ENCODE measurements at places on chromosomes 5 and 9.

- DNase-seq, result no peak
These were observed 277.8 kb upstream of the FBXL7 start for GRCh38 chr5:15222156-15222555.

GRCh38 chr5:16628376-16628775, 11.6 kb upstream of the RETREG1 start:
- no peak for DNase-seq

DNA sequence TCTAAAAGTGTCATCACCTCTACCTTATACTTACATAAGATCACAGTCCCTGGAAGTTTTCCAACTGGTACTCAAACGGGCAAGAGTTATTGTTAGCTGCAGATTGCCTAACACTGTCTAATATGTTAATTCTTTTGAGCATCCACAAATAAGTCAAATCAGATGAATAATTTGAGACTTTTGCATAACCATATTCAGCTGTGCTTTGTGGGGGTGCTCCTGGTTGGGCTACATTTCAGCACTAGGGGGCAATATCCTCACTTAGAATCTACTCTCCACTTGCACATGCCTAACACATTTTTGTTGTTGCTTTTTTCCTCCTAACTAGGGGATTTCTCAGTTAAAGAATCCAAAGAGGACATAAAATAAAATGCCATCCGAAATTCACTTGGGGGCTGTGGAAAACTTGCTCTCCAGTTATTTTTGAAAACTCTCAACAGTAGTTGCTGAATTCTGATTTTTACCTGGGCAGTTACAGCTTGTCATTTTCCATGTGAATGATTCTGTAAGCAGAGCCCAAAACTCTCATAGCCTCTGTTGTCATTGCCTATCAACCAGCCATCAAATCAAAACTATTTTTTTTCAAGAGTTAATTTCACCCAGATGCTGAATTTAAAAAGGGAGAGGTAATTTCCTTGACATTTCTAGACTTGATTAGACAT, 71.5 kb downstream of the TRIM36 start:
- no peak for DNase-seq

- DNase-seq, result no peak
These were observed 10.7 kb downstream of the PRRC2B start for GRCh38 chr9:131404581-131404980.

- DNase-seq, result no peak
These were observed 110.1 kb downstream of the MVB12B start for GRCh38 chr9:126436545-126437267.

GRCh38 chr5:89817841-89818240, 591.7 kb downstream of the CETN3 start:
- no peak for DNase-seq

DNA sequence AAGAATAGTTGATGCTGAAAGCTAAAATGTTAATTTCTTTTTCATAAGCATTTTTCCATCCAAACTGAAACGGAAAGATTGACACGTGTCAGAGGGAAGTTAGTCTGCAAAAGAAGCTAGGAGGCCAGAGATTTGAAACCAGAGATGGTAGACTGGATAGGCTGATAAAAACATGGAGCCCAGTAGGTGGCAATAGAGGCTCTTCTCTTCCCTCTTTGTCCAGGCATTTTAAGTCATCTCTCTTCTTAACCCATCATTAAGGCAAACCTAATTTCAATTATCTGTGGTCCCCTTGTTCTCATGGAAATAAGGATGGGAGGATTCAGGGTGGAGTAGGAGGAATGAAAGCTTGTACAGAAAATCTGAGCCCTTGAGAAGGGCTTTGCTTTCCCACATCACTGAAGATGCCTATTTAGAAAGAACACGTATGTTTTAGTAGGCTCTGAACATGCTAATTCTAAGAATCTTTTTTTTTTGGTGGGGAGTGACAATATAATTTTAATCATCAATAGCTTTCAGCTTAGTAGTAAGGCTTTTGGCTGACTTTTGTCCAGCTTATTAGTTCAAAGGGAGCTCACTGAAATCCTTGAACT, 66.6 kb downstream of the ZNF474 start:
- DNase-seq, result no peak

GRCh38 chr9:111952559-111952958, 55.9 kb downstream of the UGCG start:
- no peak for DNase-seq

DNA sequence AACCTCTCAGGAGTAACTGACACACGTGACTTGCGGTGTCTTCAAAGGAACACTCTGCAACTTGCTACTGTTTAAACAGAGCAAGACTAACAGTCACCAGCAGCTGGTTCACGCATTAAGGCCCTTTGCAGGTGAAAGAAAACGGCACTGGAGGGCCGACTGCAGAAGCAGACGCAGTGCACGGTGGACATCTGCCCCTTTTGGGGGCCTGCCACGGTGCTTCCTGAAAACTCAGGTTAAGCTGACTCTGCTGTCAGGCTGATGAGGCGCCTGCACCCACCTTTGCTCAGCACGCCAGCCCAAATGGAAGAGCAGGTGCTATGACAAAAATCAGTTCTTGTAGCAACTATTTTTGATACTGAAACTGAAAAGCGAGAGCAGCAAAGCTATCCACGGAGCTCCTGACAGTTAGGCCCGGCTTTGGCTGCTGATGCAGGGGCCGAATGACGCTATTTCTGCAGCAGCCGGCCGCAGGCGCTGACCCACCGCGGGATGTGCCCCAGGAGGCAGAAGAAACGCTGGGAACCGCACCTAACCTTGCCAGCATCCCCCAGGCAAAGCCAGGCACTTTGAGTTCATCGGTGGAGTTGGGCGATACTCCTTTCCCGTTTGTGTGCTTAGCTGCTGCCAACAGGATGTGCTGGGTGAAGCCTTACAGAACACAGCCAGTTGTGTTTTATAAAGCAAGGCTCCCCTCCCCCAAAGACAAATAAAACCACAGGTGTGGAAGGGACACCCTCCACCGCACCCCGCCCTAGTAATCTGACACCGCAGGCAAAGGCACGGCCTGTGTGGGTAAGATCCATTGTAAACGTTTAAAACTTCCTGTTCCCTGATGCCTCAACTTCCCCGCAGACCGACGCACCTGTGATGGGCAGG, 21.1 kb upstream of the TERT start:
- no peak for DNase-seq

DNA sequence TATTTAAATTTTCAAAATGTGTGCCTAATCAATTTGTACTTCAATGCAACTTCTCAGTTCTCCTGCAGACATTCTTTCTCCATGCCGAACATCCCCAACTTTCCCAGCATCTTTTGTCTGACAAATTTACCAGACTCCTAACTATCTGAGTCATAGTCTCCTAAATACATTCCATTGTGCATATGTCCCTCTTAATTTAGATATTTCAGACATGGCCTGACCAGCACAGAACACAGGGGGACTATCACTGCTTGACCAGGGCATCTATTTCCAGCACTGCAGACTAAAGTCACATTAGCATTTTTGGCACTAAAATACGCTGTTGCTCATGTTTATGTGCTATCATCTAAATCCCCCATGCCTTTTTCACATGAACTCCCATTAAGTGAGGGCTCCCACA, 71.9 kb downstream of the ITGA1 start:
- no peak for DNase-seq

DNA sequence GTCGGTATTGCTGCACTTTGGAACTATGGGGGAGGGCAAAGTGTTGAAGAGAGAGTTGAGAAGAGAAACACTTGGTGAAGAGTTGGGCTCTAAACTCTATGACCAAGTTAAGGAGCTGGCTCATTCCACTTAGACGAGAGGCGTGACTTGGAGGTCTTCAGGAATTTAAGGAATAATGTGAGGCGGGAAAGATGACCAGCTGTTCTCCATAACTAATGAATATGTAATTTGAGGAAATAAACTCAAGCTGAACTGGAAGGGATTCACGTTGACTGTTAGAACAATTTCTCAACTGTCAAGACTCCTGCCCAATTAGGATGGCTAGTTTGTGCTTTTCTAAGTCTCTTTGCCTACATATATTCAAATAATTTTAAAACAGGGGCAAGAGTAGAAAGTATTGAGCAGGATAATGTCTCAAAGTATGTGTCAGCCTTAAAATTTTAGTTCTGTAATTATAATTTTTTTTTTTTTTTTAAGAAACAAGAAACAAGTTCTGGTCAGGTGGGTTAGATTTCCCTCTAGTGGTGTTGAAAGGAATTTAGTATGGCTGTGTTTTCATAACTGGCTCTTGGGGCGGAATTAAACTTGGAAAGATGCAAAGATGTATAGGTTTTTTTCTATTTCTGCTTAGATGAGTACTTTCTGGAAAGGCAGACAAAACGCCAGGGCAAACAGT, 33.4 kb downstream of the TMEM252 start:
- DNase-seq, result no peak

- no peak for DNase-seq
These were observed 708.6 kb upstream of the ZNF608 start for GRCh38 chr5:125455041-125455440.

- DNase-seq, result no peak
These were observed 29.1 kb upstream of the PLCXD3 start for GRCh38 chr5:41539454-41539853.

Measured in esophagus squamous epithelium (tissue), 5 donors.